ENCODE measurements at places on chromosomes 1 and 21.

- no peak for DNase-seq
Measured at GRCh38 chr1:153698020-153698922, 19.8 kb downstream of the NPR1 start.

- no peak for DNase-seq
Measured at GRCh38 chr1:60162936-60163335, 89.4 kb upstream of the C1orf87 start.

- DNase-seq, result no peak
Measured at GRCh38 chr1:198641501-198641900, 2.7 kb downstream of the PTPRC start.

DNA sequence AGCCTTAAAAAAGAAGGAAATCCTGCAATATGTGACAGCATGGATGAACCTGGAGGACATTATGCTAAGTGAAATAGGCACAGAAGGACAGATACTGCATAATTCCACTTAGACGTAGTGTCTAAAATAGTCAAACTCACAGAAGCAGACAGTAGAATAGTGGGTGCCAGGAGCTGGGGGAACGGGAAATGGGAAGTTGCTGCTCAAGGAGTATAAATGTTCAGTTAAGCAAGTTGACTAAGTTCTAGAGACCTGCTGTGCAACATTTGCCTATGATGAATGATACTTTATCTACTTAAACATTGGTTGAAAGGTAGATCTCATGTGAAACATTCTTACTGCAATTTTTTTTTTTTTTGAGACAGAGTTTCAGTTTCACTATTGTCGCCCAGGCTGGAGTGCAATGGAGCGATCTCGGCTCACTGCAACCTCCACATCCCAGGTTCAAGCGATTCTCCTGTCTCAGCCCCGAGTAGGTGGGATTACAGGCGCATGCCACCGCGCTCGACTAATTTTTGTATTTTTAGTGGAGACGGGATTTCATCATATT, 197.8 kb downstream of the HIVEP3 start:
- no peak for DNase-seq

DNA sequence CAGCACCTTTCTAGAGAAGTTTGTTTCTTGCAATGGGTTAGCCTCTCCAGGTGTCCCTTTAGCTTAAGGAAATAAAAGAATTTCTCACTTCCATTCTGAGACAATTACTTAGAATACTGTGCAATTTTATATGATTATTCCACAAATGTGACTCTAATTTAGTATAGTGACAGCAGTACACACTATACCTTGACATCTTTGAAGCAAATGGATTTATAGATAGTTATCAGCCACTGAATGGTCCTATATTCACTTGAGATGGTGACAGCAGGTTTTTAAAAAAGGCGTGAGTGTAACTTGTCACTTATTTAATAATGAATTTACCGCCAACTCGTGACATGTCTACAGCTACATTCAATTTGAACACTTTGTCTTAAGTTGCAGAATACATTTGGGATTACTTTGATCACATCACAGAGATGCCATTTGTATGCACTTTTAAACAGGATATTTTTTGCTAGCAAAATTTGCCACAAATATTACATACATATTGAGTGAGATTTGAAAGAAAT, 71.6 kb downstream of the USP25 start:
- DNase-seq, result no peak

DNA sequence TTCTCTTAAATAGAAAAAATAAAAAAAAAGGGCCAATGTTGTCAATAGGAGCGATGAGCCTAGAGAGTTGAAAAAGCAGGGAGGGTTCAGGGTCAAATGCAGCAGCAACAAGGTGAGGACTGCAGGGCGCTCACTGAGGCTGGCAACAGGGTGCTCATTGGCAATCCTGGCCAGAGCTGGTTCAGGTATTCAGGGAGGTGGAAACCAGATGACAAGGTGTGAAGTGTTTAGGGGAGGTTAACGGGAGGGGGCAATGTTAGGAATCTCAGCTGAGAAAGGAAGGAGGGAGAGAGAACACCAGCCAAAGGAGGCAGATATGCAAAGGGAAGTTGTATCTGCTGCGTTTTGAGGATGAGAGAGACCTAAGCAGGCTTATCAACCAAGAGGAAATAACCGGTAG, 129.8 kb upstream of the DAB1 start:
- no peak for DNase-seq

DNA sequence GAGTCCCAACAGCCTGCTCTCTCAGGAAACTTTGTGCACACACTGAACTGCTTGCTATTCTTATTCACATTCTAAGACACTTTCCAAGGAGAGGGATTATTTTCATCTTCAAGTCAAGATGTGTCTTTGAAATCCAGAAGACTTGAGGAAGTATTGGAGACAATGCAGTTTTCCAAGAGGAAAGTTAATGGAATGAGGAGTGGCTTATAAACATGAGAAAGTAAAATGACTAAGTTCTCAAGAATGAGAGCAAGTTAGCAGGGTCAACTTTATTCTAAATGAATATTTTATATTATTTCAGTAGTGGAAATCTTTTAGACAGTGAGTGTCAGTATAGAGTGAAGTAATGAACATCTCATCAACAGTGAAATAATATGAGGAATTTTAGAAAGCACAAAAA, 1239.3 kb downstream of the MRPL39 start:
- DNase-seq, result no peak

DNA sequence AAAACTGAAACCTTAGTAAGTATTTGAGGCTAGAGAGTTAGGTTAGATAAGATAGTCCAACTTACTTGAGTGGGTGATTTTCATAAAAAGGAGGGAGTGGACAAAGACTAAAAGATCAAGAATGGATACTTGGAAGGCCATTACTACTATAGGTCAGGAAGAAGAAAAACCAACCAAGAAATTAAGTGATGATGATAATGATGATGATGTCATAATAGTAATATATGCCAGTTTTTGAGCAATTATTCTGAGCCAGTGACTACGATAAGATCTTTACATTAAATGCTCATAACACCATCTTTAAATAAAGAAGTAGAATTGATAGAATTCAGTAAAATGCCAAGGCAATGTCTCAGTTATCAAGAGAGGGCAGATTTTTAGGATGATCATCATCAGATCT, 430.7 kb upstream of the ADAMTS5 start:
- no peak for DNase-seq

DNA sequence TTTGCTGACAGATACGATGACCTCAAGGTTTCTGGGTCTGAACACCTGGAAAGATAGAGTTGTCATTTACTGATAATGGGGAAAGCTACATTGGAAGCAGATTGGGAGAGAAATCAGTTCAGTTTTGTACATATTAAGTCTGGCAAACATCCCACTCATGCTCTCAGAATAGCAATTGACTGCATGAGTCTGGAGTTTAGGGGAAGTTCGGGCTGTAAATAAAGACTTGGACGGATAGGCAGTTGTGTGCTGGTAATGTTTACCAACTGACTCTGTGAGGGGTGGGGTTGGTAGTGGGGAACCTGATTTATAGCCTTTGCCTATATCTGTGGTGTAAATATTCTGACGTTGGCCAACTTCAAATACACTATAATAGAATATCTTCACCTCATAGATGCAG, 4.0 kb downstream of the H6PD start:
- no peak for DNase-seq

DNA sequence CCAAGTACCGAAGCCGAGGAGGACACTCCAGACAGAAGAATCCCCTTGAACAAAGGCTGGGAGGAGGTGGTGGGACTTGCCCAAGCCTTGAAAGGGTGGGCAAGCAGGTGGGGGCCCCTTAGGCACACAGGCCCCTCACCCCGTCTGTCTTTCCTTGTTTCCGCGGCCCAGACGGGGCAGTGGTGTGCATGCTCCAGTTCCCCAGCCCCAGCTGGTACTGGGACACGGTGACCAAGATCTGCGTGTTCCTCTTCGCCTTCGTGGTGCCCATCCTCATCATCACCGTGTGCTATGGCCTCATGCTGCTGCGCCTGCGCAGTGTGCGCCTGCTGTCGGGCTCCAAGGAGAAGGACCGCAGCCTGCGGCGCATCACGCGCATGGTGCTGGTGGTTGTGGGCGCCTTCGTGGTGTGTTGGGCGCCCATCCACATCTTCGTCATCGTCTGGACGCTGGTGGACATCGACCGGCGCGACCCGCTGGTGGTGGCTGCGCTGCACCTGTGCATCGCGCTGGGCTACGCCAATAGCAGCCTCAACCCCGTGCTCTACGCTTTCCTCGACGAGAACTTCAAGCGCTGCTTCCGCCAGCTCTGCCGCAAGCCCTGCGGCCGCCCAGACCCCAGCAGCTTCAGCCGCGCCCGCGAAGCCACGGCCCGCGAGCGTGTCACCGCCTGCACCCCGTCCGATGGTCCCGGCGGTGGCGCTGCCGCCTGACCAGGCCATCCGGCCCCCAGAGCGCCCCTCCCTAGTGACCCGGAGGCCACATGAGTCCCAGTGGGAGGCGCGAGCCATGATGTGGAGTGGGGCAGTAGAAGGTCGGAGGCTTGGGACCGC, 50.8 kb downstream of the OPRD1 start:
- no peak for DNase-seq

GRCh38 chr1:30194741-30195423, 528.5 kb downstream of the MATN1 start:
- DNase-seq, result no peak

GRCh38 chr1:247390116-247390791, 25.7 kb upstream of the NLRP3 start:
- peak; percentile 74 for DNase-seq

GRCh38 chr21:31693222-31693621, 33.7 kb downstream of the SOD1 start:
- DNase-seq, result no peak

DNA sequence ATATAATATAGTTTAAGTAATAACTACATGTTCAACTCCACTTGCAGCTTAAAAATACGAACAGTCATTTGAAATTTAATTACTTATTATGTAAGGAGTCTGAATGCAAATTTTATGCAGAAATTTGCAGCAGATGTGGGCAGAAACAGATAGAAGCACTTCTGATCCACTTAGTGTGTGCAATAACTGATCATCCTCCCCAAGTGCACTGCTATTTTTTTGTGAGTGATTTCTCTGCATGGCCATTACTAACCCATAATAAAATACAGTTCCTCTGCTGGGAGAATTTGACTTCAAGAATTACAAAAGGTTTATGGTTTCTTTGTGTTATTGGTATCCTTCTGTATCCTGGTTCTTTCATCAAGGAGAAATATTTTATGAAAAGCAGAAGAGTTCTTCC, 611.5 kb upstream of the RGS18 start:
- DNase-seq, result no peak

- no peak for DNase-seq
Measured at GRCh38 chr1:222979561-222979960, 163.5 kb downstream of the TLR5 start.

GRCh38 chr1:58047265-58047858, 499.2 kb downstream of the OMA1 start:
- DNase-seq, result peak; percentile 24

- no peak for DNase-seq
Measured at GRCh38 chr1:111084999-111085398, 54.9 kb downstream of the DRAM2 start.

DNA sequence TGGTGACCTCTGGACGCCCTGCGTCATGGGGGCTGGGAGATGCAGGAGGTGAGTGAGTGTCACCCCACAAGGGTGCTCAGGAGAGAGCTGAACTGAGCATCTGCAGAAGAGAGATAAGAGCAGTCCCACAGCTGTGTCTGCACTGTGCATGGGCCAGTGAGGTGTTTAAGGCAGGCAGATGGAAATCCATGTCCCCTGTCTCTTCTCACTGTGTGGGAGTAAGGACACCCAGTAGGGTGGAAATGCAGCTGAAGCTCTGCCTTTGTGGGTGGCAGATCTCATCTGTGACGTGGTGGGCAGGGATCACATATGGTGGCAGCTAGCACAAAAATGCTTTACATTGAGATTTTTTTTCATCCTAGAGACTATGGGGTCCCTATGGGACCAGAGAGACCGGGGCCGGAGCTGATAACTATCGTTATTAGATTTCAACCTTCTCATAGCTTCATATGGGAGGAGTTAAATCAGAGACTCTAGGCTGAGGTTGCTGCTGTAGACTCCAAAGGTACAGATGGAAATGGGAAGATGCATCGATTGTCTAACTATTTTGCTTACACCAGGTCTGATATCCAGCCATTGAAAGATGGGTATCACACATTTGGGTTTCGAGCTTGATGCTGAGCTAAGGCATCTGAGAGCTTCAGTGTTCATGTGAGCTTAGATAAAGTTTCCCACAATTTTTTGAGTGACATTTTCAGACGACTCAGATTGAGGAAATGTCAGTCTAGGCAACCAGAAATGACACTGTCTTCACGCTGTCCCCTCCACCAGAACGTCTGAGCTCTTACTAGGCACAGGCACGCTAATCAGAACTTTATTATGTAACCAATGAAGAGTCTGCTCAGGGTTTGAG, 65.3 kb upstream of the PSEN2 start:
- DNase-seq, result no peak

- no peak for DNase-seq
Measured at GRCh38 chr1:165114022-165114888, 242.3 kb downstream of the LMX1A start.

GRCh38 chr1:29121516-29121935, 2.2 kb downstream of the TMEM200B start:
- DNase-seq, result peak; percentile 15
